ENCODE measurements at places on chromosomes 7 and 10.

DNA sequence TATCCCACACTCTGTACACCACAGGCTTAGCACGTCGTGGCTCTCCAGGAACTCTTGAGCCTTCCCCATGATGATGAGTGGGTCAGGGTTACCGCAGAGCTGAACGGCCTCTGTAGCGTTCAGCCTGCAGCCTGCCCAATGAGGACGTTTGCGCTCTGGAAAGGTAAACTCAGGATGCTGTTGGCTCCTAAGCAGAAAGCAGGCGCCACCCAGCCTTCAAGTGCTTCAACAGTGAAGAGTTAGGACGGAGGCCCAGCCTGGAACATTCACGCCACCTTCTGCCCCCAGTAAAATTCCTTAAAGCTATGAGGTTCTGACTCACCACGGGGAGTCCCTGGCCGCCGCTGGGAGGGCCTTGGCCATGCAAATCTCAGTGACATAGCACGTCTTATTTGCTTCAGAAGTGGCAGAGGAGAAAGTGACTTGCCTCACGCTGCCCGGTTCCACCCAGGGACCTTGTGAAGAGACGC is 161.5 kb upstream of the SH2B2 start:
- no peak for DNase-seq

DNA sequence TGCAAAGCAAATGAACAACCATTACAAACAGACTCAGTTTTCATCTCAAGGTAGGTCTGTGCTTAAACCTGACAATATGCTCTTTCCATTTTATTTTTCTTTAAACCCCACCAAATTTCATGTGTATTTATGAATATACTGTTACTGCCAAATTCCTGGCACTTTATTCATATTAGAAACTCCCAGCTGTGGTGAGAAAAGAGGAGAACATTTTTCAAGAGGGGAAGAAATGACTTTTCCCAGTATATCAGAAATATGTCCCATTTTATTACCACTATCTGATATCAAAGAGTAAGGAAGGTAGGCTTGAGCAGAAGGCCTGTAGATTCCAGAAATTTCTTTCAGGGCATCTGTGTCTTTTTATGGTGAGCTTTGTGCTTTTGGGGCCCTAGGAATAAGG is 189.6 kb downstream of the ADAM12 start:
- no peak for DNase-seq

DNA sequence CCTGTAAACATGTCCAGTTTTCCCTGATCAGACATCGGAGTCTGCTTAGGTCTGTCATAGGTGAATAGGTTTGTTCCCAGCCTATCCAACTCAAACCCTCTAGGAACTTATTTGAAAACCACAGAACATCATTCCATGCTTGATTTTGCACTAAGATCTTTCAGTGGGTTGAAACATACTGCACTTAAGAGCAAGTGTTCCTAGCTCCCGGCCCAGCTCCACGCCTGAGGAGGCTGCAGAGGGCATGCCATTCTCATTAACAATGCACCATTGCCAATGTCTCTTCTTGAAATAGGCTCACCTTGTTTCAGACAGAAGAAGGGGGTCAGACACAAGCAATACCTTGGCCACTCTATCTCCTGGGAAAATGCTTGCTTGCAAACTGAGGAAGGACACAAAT is 78.0 kb upstream of the EGR2 start:
- no peak for DNase-seq

DNA sequence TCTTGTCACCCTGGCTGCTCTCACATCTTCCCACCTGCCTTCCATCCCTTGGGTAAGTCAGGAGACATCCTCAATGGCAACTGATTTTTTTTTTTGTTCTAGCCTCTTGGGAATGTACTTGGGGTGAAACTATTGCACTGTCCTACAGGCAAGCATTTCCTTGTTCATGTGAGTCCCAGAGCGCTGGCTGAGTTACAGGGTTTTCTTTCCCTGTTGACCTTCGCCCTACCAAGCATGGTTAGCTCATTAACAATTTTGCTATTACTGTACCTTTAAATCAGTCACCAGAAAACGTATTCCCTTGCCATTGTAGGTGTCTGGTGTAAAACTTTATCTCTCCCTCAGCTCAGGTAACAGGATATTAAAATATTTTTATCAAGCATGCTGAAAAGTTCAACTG is 98.9 kb downstream of the PRLHR start:
- DNase-seq: no peak

- no peak for DNase-seq
These were observed 493.9 kb downstream of the PLXNA4 start for GRCh38 chr7:132082394-132082793.

DNA sequence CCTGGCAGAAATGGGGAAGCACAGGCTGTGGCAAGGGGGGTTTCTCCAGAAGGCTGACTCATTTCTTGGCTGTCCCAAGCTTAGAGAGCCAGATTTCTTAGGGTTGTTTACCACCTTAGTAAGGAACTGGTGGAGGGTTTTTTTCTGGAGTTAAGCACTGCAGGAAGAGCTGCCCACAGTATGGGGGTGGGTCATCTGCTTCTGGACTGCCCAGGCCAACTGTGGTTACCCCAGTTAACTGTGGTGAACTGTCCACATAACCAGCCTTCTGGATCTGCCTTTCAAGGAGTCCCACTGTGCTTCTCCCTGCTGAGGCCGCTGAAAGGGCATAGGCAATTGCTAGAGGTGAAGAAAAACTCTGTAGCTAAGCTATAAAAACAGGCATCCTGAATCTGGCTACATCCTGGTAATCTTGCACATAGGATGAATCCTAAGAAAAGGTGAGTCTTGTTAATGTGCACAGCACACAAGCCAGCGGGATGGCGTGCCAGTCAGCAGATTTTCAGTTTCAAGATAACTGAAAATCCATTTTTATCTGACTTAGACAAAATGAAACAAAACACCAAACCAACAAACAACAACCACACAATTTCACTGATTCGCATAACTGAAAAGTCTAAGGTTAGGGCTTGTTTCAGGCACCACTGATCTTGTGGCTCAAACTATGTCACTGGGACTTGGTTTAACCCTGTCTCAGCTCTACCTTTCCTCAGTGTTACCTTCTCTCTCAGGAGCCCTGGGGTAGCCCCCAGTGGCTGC is 21.6 kb upstream of the TSPAN33 start:
- DNase-seq: no peak

DNA sequence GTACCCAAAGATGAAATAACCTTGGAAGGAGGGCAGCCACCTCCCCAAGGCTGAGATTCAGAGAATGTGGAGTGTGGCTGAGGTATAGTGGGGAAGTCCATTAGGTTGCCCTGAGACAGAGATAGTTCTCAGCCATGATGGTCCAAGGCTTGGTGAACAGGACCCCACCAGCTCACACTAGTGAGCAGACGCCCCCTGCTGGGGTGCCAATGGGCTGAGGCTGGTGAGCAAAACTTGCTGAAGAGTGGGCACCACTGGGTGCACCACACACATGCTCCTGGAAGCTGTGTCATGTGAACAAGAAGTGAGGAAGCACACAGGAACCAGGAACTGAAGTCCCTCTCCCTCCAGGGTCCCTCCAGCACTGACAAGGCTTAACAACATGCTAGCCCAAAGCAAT is 8.9 kb downstream of the FBXL13 start:
- no peak for DNase-seq
